ENCODE measurements at places on chromosomes 16 and 17.

GRCh38 chr17:11644265-11645212 is 46.3 kb downstream of the DNAH9 start:
- peak; percentile 26 for DNase-seq

GRCh38 chr17:57284583-57284982 is 28.3 kb downstream of the MSI2 start:
- DNase-seq, result no peak

GRCh38 chr17:75244133-75244866 is 17.1 kb downstream of the GGA3 start:
- no peak for DNase-seq

DNA sequence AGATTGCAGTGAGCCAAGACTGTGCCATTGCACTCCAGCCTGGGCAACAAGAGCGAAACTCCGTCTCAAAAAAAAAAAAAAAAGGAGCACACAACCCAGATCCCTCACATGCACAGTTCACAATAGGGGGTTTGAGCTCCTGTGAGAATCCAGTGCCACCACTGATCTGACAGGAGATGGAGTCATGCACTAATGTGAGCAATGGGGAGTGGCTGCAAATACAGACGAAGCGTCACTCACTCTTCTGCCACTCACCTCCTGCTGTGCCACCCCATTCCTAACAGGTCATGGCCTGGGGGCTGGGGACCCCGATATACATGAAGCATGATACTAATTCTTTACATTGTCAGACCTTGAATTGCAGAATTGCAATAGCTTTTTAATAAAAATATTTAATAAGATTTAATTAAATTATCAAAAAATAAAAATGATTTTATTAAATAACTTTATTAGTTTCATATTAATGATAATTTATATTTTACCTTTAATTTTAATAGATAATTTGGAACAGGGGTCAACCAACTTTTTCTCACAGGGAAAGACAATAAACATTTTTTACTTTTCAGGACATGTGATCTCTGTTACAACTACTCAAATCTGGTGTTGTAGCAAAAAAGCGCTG is 171.4 kb downstream of the COPRS start:
- no peak for DNase-seq

- DNase-seq, result peak; percentile 82
Observed at GRCh38 chr16:21526923-21527807, 72.2 kb upstream of the METTL9 start.

DNA sequence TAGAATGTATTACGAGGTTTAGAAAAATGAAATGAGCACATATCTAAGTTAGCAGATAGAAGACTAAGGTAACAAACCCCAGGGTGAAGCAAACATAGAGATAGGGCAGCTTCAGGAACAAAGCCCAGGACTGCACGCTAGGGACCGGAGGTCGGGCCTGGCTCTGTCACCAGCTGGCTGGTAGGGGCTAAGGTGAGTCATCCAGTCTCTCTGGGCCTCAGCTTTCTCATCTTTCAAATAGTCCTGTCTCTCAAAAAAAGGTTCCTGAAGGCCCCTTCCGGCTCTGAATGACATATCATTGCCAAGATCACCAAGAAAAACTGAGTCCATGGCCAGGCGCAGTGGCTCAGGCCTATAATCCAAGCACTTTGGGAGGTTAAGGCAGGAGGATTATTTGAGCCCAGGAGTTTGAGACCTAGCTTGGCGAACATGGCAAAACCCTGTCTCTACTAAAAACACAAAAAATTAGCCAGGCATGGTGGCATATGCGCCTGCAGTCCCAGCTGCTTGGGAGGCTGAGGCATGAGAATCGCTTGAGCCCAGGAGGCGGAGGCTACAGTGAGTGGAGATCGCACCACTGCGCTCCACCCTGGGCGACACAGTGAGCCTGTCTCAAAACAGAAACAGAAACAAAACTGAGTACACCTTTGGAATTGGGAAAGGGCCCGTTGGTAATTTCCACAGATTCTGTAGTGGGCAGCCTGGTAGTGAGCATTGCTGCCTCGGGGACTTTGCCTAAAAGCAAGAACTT is 26.0 kb downstream of the PKD1L3 start:
- no peak for DNase-seq

DNA sequence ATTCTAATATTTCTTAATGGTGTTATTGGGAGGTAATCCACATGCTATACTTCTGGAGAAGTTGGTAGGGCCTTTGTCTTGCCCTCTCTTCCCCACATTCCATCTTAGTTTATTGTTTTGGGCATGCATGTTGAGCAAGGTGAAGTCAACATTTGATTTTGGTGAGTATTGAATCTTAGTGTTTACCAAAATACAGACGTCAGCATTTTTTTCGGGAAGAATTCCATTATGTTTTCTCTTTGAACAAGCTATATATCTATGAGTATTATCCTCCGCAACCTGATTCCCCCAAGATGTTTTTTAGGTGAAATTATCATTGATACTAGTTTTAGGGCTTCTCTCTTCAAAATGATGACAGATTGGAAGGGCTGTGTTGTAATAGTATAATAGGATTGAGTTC is 47.4 kb upstream of the SHISA9 start:
- DNase-seq, result no peak

DNA sequence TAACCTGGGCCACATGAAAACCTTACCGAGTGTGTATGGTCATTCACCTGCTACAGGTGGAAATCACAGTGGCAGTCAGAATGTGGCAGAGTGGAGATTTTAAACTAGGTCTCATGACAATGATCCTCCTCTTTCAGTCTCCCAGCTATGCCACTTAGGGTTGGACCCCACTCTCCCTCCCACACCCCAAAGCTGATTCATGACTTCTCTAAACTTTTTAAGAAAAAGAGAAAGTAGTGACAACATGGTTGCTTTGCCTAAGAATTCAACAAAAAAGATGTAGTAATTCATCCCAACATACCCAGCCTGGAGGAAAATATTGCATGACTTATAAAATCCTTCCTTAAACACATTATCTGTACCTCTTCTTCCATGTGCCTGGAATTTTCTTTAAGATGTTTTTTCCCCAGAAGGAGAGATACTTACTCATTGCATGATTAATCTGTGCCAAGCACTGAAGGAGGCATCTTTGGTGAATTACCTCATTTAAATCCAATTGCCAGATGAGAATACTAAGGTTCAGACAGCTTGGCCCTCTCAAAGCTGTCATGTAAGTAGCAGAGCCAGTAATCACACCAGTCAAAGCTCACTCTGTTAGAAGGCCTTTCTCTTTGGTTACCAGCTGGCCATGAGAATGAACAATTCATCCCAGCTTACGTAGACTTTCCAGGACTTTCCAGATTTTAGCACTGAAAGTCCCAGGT is 119.9 kb downstream of the COPRS start:
- DNase-seq, result no peak

GRCh38 chr16:23354246-23354645 is 52.1 kb downstream of the SCNN1B start:
- no peak for DNase-seq

DNA sequence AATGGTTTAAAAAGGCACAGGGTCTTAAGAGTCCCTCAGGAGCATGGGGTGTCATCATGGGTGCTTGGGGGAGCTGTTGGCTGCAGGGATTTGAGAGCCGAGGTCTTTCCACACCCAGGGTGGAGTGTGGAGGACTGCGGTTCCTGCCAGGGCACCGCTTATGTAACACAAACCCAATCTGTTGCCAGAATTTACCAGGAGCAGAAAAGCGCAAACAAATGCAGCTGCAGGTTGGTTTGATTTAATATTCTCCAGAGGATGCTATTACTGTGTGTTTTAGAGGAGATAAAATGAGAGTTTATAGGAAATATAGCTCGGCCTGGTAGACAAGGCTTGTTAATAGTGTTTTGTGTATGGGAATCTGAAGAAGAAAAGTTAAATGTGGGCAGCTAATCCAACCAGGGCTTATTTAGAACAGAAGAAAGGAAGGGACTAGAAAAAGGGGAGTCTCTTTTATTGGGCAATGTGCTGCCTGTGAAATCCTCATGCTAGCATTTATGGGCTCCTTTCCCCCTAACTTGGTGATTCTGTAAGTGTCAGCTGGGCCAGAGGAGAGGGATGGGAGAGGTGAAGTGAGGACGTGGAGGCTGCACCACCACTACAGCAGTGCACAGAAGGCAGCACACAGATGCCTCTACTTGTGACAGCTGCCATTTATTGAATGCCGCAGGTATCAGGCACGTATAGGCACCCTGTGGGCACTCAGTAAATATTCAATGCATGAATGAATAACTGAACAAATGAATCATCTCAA is 174.7 kb downstream of the KATNIP start:
- DNase-seq, result no peak

GRCh38 chr16:68328860-68329390 is 18.1 kb downstream of the PRMT7 start:
- no peak for DNase-seq

DNA sequence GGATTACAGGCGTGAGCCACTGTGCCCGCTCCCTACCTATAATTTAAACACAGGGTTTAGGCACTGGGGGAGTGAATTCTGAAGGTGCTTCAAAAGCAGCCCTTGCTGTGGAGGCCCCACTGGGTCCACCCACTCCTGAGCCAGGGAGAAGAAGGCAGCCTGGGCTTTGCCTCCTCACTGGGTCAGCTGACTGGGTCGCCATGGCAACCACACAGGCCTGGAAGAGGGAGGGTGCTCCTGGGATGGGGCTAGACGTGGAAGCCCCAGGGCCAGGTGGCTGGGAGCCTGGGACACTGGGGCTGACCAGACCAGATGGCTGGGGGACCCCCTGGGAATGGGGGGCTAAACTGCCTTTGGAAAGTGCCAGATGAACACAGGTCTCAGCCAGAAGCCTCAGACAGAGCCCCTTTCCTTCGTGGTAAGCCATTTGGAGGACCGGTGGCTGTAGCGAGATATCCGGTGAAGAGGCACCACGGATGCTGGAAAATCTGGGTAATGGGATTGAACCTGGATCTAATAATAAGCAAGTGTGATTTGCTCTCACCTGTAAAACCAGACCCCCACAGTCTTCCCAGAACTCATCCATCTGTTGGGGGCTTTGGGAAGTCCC is 32.9 kb downstream of the TRARG1 start:
- DNase-seq, result no peak

GRCh38 chr16:83968306-83968851 is 335 bp downstream of the NECAB2 start:
- no peak for DNase-seq

DNA sequence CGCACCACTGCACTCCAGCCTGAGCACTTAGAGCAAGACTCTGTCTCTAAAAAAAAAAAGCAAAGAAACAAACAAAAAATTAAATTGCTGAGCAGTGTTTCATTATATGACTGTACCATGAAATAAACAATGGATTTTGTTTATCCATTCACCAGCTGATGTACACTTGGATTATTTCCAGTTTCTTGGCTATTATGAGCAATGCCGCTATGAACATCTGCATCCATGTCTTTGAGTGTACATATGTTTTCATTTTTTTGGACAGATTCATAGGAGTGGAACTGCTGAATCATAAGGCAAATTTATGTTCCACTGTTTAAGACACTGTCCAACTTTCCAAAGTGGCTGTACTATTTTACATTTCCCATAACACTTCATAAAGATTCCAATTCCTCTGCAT is 8.0 kb downstream of the RNF157 start:
- no peak for DNase-seq

DNA sequence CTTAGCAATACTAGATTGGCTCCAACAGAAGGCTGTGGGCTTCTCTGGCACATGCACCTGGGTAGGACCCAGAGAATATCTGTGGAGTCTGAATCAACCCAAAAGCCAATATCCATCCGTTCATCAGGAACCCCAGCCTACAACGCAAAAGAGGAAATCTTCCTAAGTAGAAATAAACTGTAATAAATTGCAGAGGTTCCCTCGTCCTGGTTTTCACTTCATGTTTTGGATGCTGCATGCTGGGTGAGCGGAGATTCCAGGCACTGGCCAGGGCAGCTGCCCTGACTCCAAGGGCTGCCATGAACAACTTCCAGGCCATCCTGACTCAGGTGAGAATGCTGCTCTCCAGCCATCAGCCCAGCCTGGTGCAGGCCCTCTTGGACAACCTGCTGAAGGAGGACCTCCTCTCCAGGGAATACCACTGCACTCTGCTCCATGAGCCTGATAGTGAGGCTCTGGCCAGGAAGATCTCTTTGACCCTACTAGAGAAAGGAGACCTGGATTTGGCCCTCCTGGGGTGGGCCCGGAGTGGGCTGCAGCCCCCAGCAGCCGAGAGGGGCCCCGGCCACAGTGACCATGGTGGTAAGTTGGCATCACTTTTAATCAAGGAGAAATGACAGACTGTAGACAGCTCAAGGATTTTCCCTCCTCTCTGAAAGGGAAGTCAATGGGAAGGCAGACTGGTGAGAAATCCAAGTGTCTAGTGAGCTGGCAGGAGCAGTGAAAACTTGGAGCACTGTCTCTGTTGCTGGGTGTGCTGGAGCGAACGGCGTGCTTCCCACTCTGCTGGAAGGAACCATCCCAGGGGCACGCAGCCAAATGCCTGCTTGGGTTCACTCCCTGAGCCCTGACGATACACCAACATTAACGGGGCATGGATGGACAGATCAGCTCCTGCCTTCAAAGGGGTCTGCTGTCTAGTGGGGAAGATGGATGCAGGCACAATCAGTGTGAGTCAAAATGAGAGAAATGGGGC is 10.7 kb upstream of the CIITA start:
- DNase-seq, result no peak

DNA sequence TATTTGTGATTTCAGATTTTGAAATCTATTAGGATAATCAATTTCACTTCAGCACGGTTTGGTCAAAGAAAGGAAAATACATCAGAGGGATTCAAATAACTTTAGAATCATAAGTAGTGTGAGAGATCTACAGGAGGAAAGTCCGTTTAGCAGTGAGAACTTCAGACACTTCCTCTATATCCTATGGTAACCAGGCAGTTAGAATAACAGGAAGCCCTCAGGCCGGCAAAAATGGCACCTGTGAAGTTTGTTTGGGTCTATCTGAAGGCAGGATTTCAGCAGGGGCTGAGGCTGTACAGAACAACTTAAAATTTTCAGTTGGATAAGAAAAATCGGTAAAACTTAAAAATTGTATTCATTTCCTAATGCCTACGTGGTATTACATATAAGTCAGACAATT is 24.9 kb downstream of the KCNJ16 start:
- DNase-seq, result no peak

- no peak for DNase-seq
Observed at GRCh38 chr16:89325861-89326471, 108.5 kb downstream of the ZNF778 start.

- no peak for DNase-seq
Observed at GRCh38 chr16:74230126-74230525, 66.5 kb upstream of the PSMD7 start.

DNA sequence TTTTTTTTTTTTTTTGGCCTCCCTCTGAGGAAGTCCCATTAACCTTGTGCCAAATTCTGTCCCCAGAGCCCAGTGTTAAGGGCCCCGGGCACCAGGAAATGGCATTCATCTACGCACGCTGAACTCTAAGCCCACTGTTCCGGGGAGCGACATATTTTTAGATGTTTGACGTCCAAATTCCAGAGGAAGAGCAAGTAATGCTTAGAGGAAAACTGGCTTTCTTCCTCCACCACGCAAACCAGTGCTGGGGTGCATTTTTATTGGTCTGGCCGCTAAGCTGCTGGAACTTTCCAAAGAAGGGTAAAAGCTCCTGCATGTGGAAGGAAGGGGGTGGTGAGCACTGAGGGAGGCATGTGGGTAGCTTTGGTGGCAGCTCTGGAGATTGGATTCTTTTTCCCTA is 8.3 kb downstream of the WFDC1 start:
- DNase-seq, result no peak
